ENCODE measurements at places on chromosomes 11 and 22.

DNA sequence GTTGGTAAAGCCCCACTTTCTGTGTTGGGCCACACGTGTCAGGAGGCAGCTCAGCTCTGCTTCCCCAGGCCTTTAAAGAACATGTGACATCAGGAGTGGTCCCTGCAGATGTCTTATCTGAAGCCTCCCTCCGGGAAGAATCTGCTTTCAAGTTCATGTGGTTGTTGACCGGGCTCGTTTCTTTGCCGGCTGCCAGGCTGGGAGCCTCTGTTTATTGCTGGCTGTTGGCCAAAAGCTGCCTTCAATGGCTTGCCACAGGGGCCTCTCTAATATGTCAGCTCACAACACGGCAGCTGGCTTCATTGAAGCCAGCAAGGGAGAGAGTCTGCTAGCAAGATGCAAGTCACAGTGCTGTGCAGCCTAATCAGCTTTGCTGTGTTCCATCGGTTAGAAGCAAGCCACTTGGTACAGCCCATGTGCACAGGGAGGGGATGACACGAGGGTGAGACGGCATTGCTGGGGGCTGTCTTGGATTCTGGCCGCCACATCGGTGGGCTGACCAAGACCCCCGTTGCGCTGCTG is 14.6 kb downstream of the MRGPRF start:
- DNase-seq: peak; percentile 69

- DNase-seq: peak; percentile 23
Measured at GRCh38 chr22:48821346-48821690, 1006.4 kb downstream of the BRD1 start.

- peak; percentile 64 for DNase-seq
Measured at GRCh38 chr22:27748751-27749191, 52.8 kb downstream of the MN1 start.

DNA sequence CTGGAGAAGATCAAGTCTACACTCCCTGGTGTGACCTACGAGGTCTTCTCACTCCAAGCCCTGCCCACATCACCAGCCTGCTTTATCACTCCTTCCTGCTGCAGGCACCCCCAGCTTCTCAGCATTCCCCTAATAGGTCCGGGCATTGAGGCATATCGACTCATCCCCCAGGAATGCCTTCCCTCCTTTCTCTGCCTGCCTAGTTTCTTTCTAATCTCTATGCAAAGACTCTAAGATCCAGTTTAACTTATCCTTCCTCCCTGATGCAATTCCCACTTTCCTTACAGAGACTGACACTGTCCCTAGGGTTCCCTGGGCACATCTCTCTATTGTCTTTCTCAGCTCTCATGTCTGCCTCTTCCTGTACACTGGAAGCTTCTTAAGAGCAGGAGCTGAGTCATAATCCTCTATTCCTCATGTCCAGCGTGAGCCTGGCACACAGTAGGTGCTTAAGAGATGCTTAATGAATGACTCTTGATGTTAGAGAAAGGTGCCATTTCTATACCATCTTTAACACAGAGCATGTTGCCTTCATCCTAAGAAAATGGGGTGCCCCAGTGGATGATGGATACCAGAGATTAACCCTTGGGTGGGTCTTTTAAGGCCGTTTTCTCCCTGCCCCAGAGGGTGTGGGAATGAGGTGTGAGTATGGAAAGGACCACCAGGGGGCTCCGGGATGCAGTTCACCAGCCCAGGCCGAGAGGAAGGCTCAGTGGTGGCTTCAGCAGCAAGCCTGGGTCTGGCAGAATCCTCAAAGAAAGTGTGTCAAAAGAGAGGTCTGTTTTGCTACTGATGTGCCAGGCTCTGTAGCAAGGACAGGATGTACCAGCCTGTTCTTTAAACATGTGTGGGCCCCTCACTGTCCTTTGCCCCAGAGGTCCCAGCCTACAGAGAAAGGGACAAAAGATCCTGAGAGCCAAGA is 34.7 kb downstream of the PARVA start:
- DNase-seq: no peak
